ENCODE measurements at places on chromosomes 7 and 10.

GRCh38 chr10:114397651-114398145 is 6.6 kb downstream of the AFAP1L2 start:
- no peak for DNase-seq

GRCh38 chr10:71565284-71566000 is 154.1 kb downstream of the C10orf105 start:
- no peak for DNase-seq

DNA sequence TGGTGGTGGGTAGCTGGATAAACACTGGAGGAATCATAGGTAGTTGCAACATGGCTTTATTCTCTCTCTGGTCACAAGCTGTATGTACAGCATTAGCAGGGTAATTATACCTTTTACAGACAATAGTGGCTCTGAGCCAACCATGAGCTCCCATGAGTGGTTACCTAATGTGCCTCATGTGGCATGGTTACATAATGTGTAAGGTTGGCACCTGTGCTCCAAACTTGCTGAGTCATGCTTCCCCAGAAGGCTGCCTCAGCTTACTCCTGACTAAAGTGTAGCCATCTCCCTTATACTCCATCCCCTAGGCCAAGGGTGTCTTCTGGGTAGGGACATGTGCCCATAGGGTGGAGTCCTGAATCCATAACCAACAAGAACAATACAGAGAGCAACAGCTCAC is 345.3 kb upstream of the SEMA3C start:
- no peak for DNase-seq

- DNase-seq, result no peak
Measured at GRCh38 chr7:125256446-125256845, 326.8 kb upstream of the POT1 start.

DNA sequence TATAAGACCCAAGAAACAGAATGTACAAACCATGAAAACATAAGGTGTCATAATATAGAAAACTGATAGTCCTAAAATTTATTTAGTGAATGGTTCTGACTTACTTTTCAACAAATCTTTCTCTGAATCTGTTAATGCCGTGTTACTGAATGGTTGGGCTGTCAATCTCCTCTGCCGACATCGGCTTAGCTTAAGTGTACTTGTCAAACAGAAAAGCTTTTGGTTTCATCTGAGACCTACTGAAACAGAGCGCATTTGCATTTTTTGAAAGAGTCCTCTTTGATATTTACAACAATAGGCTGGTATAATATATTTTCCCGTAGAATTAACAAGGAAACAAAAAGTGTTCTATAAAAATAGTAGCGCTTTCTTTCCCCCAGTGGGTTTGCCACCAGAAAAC is 120.9 kb upstream of the ZNF804B start:
- DNase-seq, result no peak

GRCh38 chr10:74379474-74379873 is 228.5 kb downstream of the ADK start:
- DNase-seq, result no peak

DNA sequence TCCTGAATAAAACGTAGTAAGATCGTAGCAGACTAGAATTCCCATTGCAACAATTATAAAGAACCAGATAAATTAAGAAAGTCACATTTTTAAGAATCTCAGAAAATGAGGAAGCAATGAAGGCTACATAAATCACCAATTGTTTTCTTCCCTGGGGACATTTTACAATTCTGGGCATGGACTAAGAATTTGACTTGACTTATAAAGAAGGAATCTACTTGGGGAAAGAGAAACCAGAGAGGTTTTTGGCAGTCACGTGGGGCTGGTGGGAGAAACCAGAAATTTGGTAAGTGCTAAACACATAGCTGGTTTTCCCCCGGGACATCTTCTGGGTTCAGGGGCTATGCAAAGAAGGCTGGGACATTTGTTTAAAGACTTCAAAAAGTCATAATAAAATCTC is 109.8 kb upstream of the IL6 start:
- DNase-seq, result no peak

- no peak for DNase-seq
Measured at GRCh38 chr10:103504181-103504783, 10.8 kb downstream of the NEURL1 start.

- DNase-seq, result no peak
Measured at GRCh38 chr10:35781643-35782035, 139.5 kb upstream of the FZD8 start.

GRCh38 chr7:50590535-50590934 is 25.3 kb upstream of the DDC start:
- DNase-seq, result no peak

- DNase-seq, result no peak
Measured at GRCh38 chr7:69615685-69616084, 17.4 kb downstream of the AUTS2 start.

DNA sequence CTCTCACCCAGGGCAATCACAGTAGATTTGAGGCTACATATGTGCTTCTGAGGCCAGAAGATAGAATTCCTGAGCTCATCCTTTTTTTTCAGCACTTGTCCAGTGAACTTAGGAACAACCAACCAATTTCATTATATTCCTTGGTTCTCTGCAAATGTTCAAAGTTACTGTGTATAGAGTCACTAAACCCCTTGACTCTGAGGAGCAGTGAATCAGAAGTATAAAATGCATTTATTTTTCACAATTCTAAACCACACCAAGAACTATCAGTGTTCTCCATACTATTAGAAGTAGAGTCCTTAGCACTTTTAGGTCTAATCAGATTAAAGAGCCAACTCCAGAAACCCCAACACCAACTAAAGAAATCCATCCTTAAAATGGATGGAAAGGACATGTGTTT is 19.6 kb upstream of the PAPSS2 start:
- no peak for DNase-seq

DNA sequence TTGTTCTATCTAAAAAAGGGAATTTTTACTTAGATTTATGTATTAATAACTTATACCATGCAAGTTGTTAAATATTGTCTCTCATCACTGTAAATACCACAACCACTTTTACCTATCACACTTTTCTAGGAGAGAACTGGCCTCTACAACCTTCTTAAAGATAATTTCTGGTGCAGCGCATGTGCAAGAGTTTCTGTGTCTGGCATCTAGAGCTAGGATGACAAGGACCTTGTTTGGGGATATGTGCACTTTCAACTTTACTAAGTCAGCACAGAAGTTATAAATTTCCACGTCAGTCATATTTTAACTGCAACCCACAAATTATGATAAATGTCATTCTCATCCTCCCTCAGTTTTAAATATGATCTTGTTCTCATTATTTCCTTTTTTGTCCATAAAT is 156.9 kb upstream of the ADCY1 start:
- DNase-seq, result no peak

DNA sequence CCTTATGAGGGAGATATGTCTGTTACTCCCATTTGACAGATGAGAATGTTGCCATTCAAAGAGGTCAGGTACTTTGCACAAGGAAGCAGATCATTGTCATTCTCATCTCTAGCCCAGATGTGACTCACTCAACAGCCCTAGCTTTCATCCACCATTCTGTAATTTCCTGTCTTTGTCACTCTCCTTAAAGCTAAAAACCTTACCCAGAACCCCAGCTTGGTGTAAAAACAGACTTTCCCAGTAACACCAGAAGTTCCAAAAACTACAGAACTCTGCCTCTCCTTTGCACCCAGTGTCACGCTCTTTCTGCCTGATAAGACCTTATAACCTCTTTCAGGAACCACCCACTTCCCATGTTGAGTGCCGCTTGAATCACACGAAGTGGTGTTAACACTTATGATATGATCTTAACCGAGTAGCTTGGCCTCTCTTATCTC is 89.1 kb upstream of the SP4 start:
- no peak for DNase-seq

DNA sequence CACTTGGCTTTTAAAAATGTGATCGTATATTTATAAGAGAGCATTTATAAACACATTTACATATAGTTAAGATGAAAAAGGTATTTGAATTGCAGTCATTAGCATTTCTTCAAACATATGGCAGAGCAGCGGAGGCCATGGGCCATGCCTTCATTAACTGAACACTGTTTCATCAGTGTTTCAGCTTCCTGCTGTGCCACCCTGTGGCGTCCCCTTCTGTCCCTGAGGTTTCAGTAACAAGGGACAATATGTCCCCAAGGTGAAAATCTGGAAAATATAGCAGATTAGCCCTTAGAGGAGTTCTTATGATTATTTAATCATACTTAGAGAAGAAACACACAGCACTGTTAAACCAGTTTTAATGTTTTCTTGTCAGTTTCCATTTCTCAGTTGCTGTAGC is 577.8 kb downstream of the ETV1 start:
- DNase-seq, result no peak

- DNase-seq, result no peak
Measured at GRCh38 chr7:30148951-30149459, 14.2 kb downstream of the MTURN start.

GRCh38 chr10:66625709-66626590 is 299.9 kb upstream of the LRRTM3 start:
- DNase-seq, result peak; percentile 6

DNA sequence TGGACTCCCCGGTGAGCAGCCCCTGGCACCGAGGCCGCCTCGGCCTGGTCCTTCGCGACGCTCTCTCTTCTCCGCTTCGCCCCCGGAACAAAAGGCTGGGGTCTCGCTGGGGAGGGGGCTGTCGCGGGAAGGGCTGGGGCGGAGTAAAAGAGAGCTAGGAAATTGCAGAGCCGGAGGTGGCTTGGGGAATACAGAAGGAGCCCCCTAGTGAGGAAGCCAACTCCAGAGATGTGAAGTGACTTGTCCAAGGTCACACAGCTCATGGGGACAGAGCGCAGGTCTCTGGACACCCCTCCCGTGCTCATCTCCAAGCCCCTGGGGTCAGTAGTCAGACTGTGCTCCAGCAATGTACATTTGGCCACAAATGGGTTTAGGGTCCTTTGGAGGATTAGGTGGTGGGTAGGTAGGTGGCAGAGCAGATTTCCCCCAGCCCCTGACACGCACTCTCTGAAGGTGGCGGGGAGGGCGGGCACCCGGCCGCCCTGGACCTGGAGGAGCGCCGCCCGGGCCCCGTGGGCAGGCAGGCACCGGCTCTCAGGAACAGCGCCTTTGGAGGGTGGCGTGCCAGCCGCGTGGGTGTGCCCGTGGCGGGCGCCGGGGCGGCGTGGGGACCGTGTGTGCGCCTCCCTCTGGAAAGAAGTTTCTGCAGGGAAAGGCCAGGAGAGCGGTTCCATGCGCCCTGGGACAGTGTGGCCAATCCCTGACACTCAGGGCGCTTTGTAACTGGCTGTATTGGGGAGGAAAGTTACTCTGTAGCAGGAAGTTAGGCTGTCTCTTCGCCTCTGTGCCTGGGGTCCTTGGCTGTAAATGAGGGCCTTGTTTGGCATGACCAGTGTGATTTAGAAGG is 910 bp downstream of the WIPF3 start:
- DNase-seq, result no peak

GRCh38 chr10:94146746-94147145 is 153.0 kb downstream of the PLCE1 start:
- no peak for DNase-seq

GRCh38 chr10:118241229-118242137 is 100.6 kb downstream of the FAM204A start:
- peak; percentile 60 for DNase-seq

DNA sequence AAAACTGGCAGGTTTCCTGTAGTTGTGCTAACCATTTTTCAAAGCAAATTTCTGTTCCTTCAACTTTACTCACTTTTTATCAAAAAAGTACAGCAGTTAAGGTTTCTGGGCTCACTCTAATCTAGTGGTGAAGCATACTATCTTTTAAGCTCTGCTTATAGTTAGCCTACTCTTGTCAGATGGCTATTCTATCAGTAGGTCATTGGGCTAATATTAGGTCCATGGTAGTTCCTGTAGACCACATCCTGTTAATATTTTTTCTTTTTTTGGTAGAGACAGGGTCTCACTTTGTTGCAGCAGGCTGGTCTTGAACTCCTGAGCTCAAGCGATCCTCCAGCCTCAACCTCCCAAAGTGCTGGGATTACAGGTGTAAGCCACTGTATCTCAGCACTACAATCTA is 27.9 kb upstream of the NRCAM start:
- DNase-seq, result no peak

DNA sequence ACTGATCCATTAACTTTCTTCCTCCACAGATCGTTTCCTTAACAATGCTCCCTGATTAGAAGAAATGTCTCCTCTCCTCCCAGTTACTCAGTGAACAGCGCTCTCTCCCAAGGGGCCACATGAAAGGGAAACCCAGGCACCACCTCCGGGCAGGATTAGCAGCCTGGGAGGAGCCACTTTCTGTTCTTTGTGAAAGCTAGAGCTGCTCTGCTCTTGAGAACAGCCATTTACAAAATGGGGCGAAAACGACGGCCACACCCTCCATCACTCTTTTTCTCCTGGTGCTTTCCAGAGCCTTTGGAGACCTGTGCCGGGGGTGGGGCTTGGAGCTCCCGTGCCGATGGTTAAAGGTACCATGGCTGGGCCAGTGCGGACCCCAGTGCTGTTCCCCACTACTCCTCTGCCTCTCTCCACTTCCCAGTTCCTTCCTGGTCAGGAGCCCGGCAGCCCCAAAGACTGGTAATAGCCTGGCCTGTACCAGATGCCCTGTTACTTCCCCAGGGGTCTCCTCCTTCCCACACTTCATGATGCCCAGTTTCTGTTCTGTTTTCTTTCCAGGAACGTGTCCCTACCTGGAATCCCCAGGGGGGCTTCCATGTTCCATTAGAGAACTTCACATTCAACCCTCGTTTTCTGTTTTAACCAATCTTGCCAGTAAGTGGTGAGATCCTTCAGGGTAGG is 402.9 kb upstream of the GALNT17 start:
- no peak for DNase-seq

- no peak for DNase-seq
Measured at GRCh38 chr10:110426294-110427181, 71.2 kb upstream of the DUSP5 start.

DNA sequence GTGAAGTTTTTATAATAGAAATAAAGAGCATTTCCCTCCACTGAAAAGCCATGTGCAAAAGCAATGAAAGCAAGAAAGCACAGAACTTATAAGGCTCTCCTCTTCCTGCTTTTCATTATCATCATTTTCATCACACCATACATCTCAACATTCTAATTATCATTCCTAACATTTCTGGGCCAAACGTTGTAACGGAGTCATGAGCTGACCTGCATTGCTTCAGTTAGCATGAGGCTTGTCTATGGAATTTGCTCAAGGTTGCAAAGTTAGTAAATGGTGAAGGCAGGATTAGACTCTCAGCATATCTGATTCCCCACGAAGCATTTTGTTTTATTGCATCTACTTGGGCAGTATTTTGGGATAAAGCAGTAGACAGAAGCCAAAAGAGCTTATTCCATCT is 11.4 kb downstream of the SCIN start:
- no peak for DNase-seq

GRCh38 chr7:133744451-133744850 is 382.7 kb upstream of the LRGUK start:
- DNase-seq, result no peak

DNA sequence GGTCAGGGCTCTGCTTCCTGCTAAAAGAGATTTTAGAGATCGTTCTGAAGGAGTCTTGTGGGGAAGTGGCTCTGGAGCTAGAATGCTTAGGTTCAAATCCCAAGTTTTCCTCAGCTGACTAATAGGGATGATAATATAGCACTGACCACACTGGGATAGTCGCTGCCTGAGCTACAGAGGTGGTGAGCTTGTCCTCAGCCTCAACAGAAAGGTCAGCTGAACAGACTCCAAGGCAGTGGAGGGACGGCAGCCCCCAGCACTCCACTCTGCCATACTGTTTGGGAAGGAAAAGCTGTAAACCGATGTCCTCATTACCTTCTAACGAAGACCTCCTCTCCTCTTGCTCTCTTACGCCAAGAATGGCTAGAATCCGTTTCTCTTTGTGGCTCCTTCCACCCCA is 36.2 kb downstream of the KAT6B start:
- DNase-seq, result no peak
